Pancreas (tissue), 10 donors: ENCODE measurements at places on chromosomes 1 and 21.

DNA sequence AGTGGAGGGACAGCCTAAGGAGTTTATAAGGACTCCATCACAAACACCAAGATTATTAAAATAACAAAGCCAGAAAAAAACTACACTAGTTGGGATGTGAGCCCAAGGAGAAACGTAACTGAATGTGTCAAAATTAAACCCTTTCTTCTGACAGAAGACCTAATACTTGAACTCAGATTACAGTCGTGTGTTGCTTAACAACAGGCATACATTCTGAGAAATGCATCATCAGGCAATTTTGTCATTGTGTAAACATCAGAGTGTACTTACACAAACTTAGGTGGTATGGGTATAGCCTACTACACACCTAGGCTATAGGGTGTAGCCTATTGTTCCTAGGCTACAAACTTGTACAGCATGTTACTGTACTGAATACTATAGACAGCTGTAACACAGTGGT lies 23.4 kb downstream of the DSTYK start:
- no peak for DNase-seq

GRCh38 chr1:53505401-53505800 lies 46.2 kb downstream of the DMRTB1 start:
- DNase-seq: no peak

DNA sequence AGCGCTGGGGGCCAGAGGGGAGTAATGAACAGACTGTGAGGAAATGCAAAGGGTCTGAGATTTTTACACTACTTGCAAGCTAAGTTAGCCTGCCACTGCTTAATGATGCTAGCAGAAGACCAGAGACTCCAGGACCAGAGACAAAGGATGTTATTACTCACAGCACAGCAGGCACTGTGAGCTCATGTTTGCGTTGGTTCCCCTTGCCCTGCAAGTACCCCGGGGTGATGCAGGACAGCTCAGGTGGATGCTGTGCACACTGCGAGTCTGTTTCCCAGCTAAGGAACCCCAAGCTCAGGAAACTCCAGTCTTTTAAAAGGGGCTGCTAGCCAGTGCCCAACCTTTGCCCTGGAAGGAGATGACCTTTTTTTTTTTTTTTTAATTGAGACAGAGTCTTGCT lies 1.2 kb downstream of the FHAD1 start:
- DNase-seq: no peak

DNA sequence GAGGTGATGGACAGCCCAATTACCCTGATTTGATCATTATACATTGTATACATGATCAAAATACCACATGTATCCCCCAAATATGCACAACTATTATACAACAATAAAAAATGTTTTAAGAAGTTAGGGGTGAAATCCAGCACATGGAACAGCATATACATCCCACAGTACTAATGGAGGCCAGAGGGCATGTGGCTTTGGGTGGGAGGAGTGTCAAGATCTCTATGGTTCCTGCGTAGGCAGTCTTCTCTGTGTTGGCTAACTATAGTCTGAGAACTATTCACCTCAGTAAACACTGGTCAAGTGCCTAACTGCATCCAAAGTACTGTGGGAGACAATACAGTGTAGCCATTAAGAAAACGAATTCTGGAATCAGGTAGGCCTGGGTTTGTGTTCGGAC lies 74.1 kb downstream of the GADD45A start:
- no peak for DNase-seq

DNA sequence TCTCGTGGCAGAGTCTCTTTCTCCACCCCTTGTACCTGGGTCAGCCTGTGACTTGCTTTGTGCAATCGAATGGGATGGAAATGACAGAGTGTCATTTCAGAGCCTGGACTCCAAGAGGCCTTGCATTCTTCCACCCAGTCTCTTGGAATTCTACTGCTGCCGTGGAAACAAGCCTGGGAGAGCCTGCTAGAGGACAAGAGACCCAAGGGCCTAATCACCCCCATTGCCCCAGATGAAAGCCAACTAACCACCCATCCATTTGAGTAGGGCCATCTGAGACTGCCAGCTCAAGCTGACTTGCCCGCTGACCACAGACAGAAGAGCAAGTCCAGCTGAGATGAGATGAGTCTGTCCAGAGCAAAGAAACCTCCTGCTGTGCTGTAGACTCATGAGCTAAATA lies 201.6 kb downstream of the PTPRU start:
- DNase-seq: no peak

GRCh38 chr21:39105341-39105765 lies 77.9 kb downstream of the PSMG1 start:
- DNase-seq: no peak

DNA sequence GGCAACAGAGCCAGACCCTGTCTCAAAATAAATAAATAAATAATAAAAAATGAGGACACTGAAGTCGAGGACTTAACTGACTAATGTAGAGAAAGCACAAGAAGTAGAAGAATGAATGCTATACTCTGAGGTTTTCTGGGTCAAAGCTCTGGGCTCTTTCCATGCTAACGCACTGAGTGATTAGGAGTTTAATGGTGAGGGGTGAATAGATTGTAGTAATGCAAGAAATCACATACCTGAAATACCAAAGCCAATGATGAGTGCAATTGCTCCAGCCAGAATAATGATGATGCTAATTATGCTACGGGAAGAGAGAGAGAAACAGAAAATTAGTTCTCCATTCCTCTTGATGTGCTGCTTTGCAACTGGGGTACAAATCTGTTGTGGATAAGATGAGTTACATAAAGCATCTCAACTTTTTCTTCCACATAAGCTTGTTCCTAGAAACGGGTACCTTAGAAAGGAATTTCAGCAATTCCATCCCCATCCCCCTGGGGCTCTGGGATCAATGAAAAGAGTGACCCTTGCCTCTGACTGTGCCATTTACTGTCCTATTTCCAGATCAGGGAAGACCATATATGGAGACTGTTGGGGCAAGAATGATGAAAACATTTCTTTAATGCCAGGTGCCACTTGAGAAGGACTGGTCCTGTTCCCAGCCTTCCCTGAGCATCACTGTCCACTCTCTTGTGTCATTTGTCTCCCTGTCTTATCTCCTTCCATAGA lies 40.7 kb downstream of the VTCN1 start:
- DNase-seq: no peak

DNA sequence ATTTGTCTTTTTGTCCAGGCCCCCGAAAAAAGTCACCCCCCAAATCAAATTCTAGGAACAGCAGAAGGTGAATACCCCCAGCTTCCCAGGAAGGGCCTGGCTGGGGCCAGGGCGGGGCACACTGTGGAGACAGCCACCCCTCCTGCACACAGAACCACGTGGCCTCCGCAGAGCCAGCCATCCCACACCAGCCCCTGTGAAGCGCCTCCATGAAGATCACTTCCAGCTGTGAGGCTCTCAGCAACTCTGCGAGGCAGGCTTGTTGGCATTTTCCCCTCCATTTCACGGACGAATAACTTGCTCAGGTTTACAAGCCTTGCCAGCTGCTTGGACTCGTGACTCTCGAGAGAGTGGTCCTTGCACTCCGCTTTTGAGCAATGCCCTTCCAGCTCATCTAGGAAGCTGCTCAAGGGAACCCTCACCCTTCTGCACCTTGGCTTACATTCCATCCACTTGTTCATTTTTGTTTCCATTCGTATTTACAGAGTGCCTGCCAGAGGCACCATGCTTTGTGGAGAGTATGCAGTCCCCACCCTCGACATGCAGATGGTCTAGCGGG lies 48.2 kb downstream of the SYT6 start:
- no peak for DNase-seq

DNA sequence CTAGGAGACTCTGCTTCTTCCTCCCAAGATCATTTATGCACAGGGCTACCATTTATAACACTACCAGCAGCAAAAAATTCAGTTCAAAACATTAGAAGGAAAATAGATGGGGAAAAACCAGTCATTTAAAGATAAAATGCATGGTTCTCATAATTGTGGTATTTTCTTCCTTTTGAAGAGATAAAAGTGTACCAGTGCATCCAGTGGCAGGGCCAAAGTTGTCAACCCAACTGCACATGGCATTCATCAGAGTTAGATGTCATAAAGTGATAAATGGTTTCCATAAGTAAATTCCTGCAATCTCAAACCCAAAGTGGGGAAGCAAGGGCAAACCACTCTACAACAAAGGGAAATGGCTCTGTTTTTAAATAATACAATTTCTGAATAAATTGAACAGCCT lies 119.1 kb upstream of the DMRTA2 start:
- no peak for DNase-seq
